Stimulated activated CD8-positive, alpha-beta memory T cell treated with anti-CD3 and anti-CD28 coated beads, Interleukin-4, amount 100 ng/mL, for 1 hour (primary cell): ENCODE measurements at places on chromosomes 11 and 22.

DNA sequence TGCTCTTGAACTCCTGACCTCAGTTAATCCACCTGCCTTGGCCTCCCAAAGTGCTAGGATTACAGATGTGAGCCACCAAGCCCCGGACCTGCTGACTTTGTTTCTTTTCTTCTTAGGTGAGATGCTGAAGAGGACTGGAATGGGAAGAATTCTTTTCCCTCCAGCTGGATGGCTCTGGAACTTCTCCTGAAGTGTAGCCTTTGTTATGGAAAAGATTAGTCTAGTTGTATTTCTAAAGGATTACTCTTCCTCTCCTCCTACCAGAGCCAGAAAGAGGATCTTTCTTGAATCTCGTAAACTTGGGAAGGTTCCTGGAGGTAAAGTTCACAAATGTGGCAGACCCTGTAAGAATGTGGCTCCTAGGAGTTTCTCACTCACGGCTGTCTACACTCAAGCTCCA lies 95.4 kb upstream of the LARGE1 start:
- no peak for DNase-seq

GRCh38 chr11:112161012-112161411 lies 2.9 kb downstream of the IL18 start:
- DNase-seq, result no peak

GRCh38 chr11:28596816-28597215 lies 488.6 kb downstream of the METTL15 start:
- DNase-seq, result no peak

DNA sequence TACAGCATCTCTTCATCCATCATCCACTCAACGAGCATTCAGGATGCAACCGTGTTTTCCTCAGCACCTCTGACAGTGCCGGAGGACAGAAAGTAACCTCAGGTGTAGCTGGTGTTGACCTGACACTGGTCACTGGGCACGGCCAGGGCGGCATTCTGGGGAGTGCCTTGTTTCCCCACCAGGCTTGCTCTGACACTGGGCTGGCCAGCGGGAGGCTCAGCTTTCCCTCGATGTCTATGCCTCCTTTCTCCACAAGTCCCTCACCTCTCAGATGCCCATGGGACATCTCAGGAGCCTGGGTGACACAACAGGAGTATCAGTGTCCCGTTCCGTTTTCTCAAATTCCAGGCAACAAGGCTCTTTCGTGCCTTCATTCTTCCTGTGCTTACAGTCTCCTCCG lies 28.9 kb downstream of the CD6 start:
- DNase-seq, result no peak

DNA sequence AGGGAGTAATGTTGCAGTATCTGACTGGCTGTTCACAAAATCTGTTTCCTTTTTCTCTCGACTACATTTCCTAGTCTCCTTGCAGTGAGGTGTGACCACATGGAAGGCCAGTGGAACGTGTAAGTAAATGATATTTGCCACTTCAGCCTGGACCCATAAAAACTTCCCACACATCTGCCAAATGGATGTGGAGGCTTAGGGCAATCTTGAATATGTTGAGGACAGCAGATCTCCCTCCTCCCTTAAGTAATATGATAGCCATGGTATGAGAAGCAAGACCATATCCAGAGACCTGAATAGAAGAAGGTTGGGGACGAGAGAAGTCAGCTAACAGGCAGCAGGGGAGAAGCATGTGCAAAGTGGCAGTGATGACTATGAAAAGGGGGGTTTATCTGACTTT lies 33.0 kb upstream of the C11orf87 start:
- DNase-seq, result no peak

DNA sequence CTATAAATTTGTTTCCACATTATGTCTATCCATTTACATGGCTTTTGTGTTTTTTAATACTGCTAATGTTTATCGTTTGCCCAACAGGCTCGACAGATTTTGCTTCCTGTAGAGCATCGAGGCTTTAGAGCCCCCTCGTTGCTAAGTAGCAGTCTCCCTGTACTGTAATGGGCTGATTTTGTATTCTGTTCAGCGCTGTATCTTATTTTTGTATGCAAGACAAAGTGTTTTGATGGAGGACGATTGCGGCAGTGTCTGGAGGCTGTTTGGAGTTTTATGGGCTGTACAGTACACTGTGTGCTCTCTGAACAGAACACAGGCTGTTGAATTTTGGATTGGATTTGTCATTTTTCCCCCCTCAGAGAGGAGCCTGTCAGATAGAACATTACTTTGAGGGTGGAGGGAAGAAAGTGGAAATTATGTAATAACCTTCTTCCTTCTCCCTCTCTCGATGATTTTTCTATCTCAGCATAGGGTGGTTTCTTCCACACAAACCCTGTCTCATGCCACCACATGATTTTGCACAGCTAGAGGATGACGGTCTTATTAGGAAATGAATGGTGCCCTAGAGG lies 104.4 kb downstream of the ZBTB16 start:
- no peak for DNase-seq

- no peak for DNase-seq
Measured at GRCh38 chr22:32926600-32926999, 125.1 kb downstream of the TIMP3 start.

- no peak for DNase-seq
Measured at GRCh38 chr11:113974741-113975470, at the start of gene HTR3A. Gene HTR3A, plus strand, starts transcription at chr11:113975108. Its CDS starts 218 bp downstream, at chr11:113975326.
